ENCODE measurements at places on chromosomes 6 and 20.

DNA sequence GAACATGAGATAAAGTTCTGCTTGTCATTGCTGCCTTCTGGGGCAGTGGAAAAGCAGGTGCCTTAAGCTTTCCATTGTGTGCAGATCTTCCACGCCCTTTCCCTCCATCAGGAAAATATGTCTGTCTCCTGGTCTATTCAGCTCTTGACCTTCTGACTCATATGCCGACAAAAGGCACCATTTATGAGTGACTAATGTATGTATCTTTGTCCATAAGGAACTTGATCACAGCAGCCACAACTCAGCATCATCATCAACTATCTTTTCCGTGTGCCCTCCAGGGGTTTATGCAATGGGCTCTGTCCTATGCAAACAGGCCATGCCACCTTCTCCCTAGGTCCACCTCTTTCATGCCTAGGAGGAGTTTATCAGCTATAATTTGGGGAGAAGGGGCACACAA lies 102.7 kb upstream of the QKI start:
- no peak for DNase-seq

DNA sequence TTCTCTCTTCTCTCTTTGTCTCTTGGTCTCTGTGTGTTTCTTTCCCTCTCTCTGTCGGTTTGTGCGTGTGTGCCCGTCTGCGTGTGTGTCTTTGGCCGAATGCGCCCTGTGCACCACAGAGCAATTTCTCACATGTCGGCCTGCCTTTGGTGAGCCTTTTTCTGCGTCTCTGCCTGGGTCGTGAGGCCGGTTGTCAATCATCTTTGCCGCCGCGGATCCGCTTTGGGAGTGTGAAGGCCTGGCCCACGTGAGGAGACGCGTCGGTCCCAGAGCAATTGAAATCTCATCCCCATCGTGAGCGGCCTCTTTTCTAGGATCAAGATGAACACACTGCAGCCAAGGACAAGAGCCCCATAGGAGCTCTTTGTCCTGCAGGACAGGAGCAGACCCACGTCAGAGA lies 580.7 kb upstream of the ZNF337 start:
- no peak for DNase-seq

DNA sequence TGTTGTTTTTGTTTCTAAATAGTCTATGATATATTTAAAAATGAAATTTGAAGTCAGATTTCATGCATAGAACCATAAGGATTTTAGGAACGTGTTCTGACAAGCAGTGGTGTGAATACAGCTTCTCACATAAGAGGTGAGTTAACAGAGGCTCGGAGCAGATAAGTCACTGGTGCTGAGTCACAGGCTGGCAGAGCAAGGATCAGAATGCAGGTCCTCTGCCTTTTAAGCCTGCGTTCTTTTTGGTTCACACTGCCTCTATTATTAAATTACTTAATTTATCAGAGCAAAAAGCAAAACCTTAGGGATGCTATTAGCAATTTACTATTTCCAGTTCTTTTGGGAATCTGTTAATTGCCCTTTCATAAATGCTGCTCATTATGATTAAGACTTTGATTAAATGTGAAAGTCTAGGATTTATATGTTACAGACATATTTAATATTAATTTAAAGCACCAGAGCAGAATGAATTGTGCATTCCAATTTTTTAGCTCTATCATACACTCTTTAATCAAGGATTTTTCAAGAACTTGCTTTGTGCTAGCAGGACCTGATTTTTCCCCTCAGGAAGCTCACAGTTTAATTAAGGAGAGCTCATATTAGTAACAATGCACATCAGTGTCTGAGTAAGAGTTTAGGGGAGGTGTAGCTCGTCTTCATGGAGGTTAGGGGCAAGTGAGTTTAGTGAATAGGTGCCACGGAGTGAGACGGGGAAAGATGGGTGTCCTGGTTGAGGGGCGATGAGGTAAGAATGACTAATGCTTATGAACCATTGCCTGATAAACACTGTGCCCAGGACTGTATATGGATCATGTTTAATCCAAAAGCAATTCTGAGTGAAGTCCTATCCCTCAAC lies 212.7 kb upstream of the AGPAT4 start:
- no peak for DNase-seq

GRCh38 chr6:20402342-20403069 lies 827 bp downstream of the E2F3 start:
- peak; percentile 34 for DNase-seq

- no peak for DNase-seq
Measured at GRCh38 chr6:70285201-70285600, 17.7 kb downstream of the COL9A1 start.

DNA sequence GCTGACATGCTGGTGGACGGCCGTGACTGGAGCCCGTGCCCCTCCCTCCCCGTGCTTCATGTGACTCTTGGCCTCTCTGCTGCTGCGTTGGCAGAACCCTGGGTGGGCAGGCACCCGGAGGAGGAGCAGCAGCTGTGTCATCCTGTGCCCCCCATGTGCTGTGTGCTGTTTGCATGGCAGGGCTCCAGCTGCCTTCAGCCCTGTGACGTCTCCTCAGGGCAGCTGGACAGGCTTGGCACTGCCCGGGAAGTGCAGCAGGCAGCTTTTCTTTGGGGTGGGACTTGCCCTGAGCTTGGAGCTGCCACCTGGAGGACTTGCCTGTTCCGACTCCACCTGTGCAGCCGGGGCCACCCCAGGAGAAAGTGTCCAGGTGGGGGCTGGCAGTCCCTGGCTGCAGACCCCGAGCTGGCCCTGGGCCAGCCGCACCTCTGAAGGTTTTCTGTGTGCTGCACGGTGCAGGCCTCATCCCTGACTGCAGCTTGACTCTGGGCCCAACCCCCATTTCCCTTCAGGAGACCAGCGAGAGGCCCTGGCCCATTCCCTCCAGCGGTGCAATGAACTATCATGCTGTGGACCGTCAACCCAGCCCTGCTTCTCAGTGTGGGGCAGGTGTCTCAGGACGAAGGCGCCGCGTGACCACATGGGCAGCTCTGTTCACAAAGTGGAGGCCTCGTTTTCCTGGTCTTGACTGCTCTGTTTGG lies 8.1 kb downstream of the NPBWR2 start:
- no peak for DNase-seq

DNA sequence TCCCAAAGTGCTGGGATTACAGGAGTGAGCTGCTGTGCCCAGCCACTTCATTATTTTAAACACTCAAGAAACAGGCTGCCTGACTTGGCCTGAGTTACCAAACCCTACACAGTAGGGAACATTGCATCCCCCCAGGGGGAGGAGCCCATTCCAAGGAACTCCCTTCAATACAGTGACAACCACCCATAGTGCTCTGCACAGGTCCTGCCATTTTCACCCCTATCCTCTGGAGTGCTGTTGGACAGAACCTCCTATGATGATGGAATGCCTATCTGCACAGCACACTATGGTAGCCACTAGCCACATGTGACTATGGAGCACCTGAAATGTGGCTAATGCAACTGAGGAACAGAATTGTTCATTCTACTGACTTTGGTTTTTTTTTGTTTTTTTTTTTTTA lies 11.7 kb downstream of the ACOT8 start:
- no peak for DNase-seq

GRCh38 chr6:141677598-141678211 lies 455.0 kb upstream of the GJE1 start:
- no peak for DNase-seq

DNA sequence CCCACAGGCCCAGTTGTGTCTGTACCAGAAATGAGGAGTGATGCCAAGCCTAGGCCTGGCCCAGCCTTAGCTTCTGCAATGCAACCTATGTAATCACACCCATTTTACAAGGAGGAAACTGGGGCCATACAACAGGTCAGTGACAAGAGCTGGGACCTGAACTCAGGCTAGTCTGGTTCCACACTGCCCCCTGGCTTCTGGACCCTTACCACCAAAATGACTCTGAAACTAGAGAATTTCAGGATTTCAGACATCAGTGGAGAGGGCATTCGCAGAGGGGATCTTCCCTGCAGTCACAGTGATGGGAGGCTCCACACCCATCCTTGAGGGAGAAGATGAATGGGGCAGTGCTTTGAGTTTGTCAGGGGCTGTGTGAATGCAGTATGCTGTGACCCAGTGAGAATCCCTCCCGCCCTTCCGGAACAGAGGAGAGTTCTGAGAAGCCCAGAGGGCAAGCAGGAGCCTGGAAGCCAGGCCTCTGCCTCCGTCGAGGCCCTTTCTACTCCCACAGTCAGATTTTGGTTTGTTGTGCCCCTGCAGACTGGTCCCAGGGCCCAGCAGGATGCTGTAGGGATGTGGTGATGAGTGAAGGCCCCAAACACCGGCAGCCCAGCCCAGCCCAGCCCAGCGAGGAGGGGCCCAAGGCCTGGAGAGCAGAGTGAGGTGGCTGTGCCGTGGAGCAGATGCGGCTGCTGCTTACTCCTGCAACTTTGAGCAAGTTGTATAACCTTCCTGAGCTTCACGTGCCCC lies 48.1 kb upstream of the MYL9 start:
- no peak for DNase-seq

DNA sequence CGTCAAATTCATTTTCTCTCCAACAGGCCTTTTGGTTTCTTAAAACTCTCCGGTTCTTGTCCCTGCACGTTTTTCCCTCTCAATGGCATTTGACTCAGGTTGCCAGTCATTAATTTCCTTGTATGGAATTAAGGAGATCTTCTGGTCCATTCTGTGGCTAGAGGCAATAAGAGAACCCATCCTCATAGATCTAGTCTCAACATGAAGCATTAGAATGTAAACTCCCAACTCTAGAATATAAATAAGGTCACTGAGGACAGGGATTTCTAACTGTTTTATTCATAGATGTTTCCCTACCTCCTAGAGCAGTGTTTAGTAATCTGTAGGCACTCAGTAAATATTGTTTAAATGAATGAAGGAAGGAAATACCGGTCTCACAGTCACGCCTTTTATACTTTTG lies 185.2 kb upstream of the FLRT3 start:
- no peak for DNase-seq

- no peak for DNase-seq
Measured at GRCh38 chr20:57065646-57066045, 200.8 kb downstream of the BMP7 start.

DNA sequence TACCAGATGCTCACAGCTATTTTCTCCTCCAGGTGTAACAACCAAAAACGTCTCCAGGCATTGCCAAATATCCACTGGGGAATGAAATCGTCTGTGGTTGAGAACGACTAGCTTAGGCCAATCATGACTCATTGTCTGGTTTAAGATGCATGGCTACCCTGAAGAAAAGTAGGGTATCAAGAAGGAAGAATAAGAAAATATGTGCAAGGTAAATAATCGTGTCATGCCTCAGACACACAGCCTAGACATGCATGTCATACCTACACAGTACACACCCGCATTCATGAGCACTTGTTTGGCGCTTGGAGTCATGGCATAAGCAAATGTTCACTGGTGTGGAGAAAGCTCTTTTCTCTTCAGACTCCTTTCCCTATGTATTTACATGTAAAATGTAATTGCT lies 745.7 kb downstream of the MAFB start:
- DNase-seq = no peak

- DNase-seq = no peak
Measured at GRCh38 chr6:55979526-55979925, 104.1 kb upstream of the BMP5 start.

GRCh38 chr6:75437421-75437891 lies 56.1 kb downstream of the FILIP1 start:
- DNase-seq = no peak

DNA sequence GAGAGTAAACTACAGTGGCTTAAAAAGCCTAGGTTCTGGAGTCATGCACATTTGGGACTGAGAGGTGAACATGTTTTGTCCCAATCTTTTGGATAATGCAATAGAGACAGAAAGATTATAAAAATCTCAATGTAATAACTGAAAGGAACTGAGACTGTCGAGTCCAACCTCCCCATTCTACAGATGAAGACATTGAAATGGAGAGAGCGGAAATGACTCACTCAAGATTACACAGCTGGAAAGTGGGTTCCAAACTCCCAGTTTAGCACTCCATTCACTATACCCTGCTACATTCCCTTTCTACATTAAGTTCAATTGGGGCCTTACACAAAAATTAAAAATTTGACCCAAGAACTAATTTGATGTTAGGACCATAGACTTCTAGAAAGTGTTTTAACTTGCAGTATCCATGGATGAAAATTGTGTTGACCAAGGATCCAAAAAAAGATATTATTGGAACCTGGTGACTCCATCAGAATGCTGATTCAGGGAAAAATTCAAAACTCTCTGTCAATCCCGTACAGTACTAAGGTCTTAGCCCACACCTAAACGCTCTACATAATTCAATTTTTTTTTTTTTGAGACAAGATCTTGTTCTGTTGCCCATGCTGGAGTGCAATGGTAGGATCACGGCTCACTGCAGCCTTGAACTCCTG lies 1.5 kb upstream of the ILRUN start:
- no peak for DNase-seq

GRCh38 chr6:90460051-90460450 lies 126.8 kb downstream of the MAP3K7 start:
- DNase-seq = no peak

GRCh38 chr20:41398408-41398807 lies 31.8 kb upstream of the EMILIN3 start:
- no peak for DNase-seq

DNA sequence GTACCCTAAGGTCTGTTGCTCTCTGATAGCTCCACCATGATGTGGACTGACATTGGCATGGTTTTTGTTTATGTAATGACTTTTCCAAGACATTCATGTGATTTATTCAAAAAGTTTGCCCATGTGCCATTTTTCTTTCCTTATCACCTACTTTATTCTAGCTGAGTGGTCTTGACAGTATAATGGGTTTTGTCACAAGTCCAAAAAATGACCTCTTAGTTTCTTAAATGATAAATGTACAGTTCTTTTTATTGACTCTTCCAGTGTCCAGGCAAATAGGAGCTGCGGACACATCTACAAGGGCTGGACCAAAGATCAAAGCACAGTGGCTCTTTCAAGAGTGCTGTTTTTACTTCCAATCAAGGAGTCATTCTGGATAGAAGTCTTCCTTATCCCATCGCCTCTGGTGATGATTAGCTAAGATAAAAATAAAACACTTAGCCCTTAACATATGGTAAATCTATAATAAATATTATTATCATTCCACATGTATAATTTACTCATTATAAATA lies 141.4 kb downstream of the MMUT start:
- no peak for DNase-seq

DNA sequence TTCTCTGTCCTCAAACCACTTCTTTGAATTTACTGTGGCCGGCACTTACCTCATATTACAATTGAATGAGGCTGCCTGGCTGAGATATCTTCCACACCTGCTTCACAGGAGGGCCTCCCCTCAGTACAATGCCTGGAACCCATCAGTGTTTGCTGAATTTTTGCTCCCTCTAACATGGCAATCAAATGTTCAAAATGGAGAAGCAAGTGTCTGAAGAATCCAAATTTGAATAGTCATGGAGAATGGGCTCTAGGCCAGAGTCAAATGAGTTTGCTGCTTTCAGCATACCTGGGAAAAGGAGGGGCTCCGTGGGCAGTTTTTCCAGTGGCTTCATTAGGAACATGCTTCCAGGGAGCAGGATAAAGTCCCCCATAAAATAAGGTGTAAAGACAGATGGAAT lies 564.8 kb downstream of the UTRN start:
- DNase-seq = no peak

GRCh38 chr6:169906004-169906687 lies 154.7 kb downstream of the ERMARD start:
- no peak for DNase-seq

GRCh38 chr6:112690497-112691202 lies 343.5 kb downstream of the RFPL4B start:
- DNase-seq = no peak
